ENCODE measurements at places on chromosomes 3 and 15.
A peak's percentile ranks its signal among the peaks of the same experiment; 100 is the strongest.

- DNase-seq, result no peak
Observed at GRCh38 chr15:92391640-92392039, 2.0 kb upstream of the ST8SIA2 start.

GRCh38 chr3:176896640-176897039 lies 300.6 kb downstream of the TBL1XR1 start:
- DNase-seq, result no peak

DNA sequence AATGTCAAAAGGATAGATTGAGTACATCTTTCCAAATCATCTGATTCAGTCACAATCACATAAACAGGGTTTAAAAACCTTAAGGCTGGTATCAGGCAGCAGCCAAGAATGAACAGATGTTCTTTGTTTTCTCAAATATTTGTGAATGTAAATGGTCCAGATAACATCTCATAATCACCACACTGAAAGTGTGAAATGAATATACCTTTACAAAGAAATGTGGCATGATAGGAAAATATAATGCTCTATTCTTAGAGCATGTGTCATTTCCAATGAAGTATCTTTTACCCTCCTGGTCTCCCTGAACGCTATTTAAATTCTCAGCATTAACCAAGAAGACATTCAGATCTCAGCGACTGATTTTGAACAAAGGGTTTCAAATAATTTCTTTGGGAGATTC lies 8.8 kb upstream of the ACTC1 start:
- no peak for DNase-seq

- DNase-seq, result no peak
Observed at GRCh38 chr3:150393745-150394144, 14.4 kb upstream of the TSC22D2 start.

- DNase-seq, result no peak
Observed at GRCh38 chr3:125212509-125213363, at the start of gene SLC12A8. Gene SLC12A8 (minus strand): TSS chr3:125212748. CDS start chr3:125211349, 1,399 bp downstream.

DNA sequence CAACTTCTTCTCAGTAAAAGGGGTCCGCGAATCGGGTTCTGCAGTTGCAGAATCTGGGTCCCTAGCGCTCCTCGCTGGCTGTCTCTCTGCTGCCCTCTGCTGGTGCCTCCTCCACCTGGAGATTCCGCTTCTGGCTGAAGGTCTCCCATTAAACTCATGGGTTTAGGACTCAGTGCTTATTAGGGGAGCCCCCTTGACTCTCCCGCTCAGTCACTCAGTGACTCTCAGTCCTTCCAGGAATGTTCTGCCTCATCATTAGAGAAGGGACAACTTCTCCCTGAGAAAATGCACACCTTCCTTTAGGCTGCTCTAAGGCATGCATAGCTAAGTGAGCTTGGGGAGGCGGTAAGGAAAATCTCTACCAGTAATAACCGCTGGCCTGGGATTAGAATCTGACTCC lies 7.1 kb downstream of the CPN2 start:
- peak; percentile 72 for DNase-seq

GRCh38 chr3:135622656-135623055 lies 342.9 kb upstream of the PPP2R3A start:
- DNase-seq, result no peak

GRCh38 chr15:69275074-69275670 lies 23.5 kb upstream of the PAQR5 start:
- DNase-seq, result no peak

GRCh38 chr15:60353245-60353920 lies 44.4 kb downstream of the ANXA2 start:
- no peak for DNase-seq

GRCh38 chr3:69499899-69500421 lies 114.1 kb upstream of the FRMD4B start:
- peak; percentile 53 for DNase-seq

DNA sequence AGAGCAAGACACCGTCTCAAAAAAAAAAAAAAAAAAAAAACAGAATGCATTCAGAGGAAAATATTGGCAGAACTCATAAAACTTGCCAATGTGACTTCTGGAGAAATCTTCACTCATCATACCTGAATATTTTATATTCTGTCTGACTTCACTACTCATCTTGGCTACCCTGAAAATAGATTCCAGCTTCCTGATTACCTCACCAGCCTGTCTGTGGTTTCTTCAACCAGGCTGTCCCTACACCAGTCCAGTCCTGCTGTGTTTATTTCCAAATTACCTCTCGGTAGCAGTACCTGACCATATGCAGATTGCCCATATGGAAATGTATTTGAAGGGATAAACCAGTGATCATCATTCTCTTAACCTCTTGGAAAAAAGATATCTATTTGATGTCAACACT lies 9.3 kb upstream of the P3H2 start:
- no peak for DNase-seq

GRCh38 chr3:106093616-106094015 lies 224.8 kb upstream of the CBLB start:
- no peak for DNase-seq

GRCh38 chr3:52280050-52280461 lies 1.6 kb upstream of the WDR82 start:
- DNase-seq, result no peak

GRCh38 chr15:75347222-75348033 lies 589 bp downstream of the NEIL1 start:
- DNase-seq, result peak; percentile 79

DNA sequence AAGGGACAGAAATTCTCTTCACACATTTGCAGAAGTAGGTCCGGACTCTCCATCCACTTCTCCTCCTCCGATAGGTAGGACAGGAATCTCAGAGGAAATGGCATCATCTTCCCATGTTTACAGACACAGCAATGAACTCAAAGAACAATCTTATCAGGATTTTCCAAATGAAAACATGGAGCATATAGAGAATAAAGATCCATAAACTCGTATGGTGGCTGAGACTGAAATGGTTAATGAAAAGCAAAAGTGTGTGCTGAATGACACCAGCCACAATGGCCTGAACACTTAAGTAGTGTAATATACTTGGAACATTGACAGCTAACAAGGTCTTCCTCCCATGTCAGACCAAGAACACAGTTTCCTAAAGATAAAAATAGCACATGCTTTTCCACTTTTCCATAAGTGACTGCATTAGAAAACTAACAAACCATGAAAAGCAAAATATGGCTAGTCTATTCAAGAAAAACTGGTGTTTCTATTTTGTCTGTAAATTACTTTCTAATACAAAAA lies 5.8 kb downstream of the CCRL2 start:
- DNase-seq, result no peak

DNA sequence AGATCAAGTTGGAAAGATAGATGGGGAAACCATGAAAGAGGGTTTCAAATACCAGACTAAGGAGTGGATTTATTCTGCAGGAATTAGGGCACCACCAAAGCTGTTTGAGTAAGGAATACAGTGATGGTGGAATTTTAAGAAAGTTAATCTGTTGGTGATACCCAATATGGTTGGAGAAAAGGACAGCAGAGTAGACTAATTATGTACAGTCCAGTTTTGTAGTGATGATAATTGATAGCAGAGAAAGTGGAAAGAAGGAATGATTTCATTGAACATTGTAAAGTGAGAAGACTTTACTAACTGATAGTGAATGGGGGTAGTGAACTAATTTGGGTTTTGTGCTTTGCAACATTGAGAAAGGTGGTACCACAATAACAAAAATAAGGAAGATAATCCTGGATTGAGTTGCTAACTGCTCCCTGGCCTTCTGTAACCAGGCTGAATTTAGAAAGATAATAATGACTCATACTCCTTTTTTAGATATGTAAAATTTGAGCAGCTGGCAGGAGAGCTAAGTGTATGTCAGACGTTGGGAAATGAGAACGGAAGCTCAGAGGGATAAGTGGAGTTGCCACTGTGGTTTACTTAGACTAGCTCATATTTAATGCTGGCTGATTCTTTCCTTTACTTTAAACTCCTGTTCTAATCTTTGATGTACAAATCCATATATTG lies 16.9 kb downstream of the TCAIM start:
- DNase-seq, result no peak

GRCh38 chr3:126360046-126360713 lies 3.0 kb upstream of the KLF15 start:
- no peak for DNase-seq

GRCh38 chr3:155859859-155860258 lies 5.6 kb upstream of the SLC33A1 start:
- no peak for DNase-seq

- DNase-seq, result no peak
Observed at GRCh38 chr15:54374184-54374952, 396.1 kb downstream of the UNC13C start.

Measured in tibial artery (tissue), 4 donors.